ENCODE measurements at places on chromosomes 4 and X.

DNA sequence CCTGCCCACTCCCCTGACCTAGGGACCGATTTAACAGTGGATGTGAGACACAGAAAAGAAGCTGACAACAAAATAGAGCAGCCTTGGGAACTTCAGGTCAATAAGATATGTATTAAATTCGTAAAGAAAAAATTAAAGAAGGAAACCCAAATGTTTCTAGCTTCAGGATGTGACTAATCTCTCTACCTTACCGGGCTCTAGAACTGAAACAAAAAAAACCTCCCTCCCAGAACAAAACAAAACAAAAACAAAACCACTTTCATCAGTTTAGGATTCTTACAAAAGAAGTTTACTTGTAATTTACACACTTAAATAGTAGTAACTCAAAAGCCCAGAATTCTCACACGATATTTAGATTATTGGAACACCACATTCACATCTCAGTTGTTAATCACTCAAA is 185.8 kb upstream of the RPS6KA3 start:
- no peak for DNase-seq

DNA sequence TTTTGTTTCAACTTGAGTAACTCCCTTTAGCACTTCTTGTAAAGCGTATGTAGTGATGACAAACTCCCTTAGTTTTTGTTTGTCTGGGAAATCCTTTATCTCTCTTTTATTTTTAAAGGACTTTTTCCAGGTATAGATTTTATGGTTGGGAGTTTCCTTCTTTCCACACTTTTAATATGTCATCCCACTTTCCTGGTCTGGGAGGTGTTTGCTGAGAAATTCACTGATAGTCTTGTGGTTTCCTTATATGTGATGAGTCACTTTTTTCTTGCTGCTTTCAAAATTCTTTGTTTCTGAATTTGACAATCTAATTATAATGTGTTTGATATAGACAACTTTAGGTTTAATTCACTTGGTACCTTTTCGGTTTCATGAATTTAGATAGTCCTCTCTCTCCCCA is 353.9 kb downstream of the GPAT3 start:
- no peak for DNase-seq

GRCh38 chr4:182881914-182882313 is 35.3 kb downstream of the DCTD start:
- DNase-seq, result no peak

DNA sequence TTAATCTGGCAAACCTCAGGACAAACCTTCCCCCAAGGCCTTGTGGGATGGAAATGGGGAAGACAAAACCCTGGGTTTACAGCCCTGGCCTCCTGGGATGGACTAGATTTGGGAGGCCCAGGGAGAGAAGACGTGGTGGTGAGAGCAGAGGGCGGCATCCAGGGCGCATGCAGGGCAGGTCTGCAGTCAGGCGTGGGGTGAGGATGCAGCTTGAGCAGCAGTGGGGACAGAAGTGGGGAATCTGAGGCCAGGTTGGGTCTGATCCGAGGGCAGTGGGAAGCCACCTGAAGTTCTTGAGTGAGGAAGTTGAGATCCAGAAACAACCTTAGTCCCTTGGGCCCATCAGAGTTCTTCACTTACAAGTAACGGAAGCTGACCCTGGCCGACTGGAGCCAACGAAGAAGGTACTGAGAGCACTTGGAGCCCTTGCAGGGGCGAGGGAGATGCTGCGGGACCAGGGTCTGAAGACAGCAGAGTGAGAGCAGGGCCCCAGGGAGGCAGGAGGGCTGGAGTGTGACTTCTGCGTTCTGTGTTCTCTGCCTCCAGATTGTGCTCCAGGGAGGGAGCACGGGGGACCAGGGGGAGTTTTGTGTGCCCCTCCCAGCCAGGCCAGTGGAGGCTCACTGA is 42.0 kb upstream of the GPR78 start:
- no peak for DNase-seq

- DNase-seq, result peak; percentile 51
Observed at GRCh38 chr4:98261405-98262291, 464 bp downstream of the RAP1GDS1 start.

DNA sequence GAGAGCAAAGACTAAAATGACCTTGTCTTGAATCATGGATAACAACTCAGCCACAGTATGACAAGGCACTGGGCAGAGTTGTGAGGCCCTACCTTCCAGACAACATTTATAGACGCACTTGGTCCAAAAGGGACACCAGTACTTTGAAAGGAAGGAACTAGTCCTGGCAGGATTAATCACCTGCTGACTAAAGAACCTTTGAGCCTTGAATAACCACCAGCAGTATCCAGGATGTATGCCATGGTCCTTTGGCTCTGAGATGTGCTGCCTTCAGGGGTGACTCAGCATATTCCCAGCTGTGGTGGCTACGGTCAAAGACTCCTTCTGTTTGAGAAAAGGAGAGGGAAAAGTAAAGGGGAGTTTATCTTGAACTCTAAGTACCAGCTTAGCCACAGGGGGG is 118.1 kb upstream of the PRR32 start:
- DNase-seq, result no peak

DNA sequence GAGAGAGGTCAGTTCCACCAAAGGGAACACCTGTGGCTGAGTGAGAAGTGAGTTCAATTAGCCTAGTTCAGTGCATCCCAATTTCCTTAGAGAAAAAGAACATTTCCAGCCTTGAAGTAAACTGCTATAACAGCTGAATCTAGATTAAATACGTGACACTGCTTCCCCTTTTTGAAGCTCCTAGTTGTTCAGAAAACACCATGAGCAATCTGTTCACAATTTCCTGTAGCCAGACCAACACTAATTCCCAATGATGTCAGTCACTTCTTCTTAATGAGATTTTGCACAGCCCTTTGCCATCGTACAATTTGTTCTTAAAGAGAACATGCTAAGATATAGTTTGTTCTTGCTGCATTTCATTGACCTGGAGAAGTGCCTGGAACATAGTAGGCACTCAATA is 144.6 kb upstream of the EDNRA start:
- no peak for DNase-seq

- DNase-seq, result peak; percentile 26
Observed at GRCh38 chrX:39855748-39856129, 242.0 kb downstream of the BCOR start.

DNA sequence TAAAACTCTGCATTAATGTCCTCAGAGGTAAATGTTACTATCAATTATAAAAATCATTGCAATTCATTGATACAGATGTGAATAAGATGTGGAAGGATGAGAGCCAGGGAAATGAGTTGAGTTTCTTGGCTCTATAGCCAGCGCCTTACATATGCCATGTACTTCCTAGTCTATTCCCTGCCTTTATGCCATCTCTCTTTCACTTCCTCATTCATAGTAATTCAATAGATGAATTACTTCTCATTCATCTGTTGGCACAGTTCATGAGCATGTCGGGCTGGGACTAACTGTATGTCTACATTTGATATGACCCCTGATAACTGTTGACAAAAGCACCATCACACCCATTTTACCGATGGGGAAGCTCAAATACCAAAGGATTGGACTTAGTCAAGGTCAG is 55.7 kb downstream of the LNX1 start:
- DNase-seq, result no peak

DNA sequence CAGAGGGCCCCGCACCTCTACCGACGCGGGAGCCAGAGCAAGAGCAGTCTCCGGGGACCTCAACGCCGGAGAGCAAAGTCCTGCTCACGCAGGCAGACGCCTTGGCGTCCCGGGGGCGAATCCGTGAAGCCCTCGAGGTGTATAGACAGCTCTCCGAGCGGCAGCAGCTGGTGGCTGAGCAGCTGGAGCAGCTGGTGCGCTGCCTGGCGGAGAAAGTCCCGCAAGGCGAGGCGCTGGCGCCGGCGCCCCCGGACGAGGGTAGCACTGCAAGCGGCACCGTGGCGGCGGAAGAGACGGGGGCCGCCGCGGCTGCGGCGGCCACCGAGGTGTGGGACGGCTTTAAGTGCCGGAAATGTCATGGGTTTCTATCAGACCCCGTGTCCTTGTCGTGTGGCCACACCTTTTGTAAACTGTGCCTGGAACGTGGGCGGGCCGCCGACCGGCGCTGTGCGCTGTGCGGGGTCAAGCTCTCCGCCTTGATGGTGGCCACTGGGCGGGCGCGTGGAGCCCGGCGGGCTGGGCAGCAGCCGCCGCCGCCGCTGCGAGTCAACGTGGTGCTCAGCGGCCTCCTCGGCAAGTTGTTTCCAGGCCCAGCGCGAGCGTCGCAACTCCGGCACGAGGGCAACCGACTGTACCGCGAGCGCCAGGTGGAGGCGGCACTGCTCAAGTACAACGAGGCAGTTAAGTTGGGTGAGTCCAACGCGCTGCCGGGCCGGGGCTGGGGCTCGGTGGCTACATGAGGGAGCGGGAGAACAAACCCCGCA is 672 bp downstream of the LONRF3 start:
- peak; percentile 9 for DNase-seq

DNA sequence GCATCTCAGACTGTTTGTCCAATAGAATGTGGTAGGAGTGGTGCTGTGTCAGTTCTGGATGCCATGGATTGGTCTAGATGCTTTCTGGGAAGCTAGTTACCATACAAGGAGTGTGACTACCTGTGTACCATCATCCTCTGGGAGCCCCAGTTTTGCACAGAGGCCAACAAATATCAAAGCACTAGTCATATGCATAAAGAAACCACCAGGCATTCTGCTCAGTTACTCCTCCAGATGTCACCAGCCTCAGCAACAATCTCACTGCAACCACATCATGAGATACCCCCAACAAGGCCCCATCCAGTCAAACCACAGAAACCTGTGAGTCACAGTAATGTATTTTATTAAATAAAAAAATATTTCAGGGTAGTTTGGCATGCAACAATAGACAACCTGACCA is 435.8 kb upstream of the CPEB2 start:
- no peak for DNase-seq

GRCh38 chr4:79121223-79121622 is 182.0 kb upstream of the PAQR3 start:
- no peak for DNase-seq

GRCh38 chr4:123399627-123400358 is 3.2 kb downstream of the SPRY1 start:
- no peak for DNase-seq

DNA sequence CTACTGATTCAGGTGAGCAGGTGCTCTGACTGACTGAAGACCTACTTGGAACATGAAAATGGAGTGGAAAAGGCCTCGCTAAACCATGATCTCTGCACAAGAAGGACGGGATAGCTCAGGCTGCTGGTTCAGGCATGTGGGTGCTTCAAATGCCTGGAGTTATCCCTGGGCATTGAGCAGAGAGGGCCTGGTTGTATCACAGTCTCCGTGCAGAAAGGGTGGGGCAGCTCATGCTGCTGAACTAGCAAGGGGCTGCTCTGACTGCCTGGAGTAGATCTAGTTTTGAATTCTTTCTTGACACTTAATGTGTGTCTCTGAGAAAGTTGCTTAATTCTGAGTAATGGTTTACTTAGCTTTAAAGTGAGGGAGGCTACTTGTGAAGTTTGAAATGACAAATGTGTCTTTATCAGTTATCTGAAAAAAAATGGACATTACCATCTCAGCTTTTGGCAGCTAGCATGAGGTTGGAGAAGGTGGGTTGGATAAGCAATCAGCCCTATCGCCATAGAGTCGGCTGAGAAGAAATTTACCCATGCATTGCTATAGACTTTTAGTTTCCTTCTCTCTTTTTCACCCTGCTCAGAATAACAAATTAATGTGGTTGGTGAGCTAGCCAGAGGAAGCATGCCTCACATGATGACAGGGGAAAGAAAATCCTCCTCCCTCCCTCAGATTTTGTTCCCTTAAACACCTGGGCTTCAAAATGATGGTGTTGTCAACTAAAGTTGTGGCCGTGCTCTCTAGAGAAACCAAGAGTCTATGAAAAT is 832.4 kb downstream of the STIM2 start:
- DNase-seq, result no peak

DNA sequence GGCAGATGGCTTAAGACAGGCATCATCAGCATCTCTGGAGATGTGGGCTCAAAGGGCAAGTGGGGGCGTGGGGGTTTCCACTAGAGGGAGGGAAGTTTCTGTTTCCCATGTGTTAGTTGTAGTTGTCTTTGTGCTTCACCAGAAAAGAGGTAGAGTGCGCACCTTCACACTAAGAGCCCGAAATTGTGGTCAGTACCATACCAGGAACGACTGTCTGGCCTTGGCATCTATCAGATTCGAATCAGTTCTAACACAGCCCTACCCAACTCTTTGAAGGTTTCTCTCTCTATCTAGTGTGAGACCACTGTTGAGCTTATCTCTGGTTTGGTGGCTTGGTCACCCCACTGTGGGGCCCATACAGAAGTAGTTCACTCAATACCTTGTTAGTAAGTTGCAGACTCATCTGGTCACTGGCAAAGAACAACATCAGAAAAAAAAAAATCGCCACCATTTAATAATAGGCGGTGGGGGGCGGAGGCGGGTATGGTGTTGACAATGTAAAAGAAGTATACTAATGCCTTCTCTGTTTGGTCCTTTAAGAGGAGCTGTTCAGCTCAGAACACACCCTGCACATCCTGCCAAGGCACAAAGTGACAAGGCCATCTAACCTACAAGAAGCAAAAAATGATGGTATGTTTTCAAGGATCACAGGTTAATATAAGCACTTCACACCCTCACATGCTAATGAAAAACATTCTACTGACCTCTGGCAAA is 71.1 kb downstream of the NYX start:
- no peak for DNase-seq

DNA sequence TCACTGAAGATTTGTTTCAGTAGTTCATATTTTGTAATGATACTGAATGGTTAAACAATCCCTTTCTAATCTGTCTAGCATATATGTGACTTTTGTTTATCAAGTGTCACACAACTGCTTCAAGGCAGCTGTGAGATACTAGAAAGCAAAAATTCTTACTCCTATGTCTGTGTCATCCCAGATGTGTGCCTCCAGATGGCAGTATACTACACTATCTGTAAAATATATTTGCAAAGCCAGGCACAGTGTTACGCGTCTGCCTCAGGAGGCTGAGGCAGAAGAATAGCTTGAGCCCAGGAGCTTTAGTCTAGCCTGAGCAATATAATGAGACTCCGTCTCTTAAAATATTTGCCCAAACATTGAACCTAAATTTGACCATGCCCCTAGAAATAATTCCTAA is 4.0 kb downstream of the NUDT10 start:
- DNase-seq, result no peak

GRCh38 chr4:72945719-72946336 is 123.7 kb downstream of the COX18 start:
- DNase-seq, result no peak

Measured in activated T-helper 1 cell treated with anti-CD3 and anti-CD28 coated beads, Interleukin-2, amount 50 U/mL, for 16 hours (primary cell).